ENCODE measurements at places on chromosomes 6 and 20.

DNA sequence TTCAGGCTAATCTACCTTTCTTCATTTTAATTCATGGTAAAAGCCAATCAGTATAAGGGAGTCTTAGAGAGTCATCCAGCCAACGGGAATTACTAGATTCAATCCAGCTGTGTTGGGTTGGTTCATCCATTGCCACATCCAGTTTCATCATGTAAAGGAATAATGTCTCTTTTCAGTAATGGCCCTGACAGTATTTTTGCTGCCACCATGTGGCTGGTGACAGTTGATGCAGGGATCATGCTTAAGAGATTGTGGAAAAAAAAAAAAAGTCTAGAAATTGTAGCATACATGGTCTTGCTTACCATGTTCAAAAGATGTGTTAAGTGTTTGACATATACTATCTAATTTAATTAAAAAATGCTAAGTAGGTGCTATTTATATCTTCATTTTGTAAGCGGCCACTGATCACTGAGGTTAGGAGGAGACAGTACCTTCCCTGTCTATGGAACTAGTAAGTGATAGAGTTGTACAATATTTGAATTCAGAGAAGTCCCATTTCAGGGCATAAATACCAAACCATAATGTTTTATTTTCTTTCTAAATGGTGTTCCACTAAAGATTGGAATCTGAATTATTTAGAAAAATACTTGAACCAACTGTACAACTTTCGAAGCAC is 135.9 kb downstream of the KHDRBS2 start:
- no peak for DNase-seq

DNA sequence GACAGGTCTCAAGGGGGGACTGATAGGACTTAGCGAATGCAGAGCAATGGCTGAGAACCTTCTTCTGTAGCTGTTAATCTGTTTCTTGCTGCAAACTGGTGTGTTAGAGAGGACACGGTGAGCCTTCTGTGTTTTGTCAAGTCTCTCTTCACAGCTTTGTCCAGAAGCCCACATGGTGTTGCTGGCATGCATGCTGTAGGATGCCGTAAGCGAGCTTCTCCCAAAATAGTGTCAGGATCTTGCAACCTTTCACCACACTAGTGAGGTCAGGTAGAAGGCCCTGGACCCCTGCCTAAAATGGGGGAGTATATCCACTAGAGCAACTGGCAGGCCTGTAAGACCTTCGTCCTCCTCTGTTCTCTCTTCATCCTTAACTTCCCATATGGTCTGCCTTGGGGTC is 51.9 kb upstream of the GLP1R start:
- DNase-seq: no peak

DNA sequence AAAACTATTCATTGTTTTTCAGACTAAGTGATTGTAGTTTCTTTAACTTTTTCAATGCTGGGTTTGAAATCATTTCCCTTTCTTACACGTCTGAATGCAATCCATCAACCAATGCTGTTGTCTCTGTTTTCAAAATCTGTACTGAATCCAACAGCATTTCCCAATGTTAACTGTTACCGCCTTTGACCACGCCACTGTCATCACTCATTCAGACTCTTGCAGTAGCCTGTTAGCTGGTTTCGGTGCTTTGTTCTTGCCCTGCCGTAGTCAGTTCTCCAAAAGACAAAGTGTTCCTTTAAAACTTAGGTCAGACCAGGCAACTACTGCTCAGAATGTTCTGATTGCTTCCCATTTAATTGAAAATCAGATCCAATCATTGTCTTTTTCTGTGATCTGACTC is 131.3 kb downstream of the PLCB4 start:
- no peak for DNase-seq

- DNase-seq: no peak
Measured at GRCh38 chr20:51143652-51144051, 120.7 kb upstream of the KCNG1 start.

- DNase-seq: no peak
Measured at GRCh38 chr6:13164291-13164690, 164.0 kb downstream of the TBC1D7 start.

DNA sequence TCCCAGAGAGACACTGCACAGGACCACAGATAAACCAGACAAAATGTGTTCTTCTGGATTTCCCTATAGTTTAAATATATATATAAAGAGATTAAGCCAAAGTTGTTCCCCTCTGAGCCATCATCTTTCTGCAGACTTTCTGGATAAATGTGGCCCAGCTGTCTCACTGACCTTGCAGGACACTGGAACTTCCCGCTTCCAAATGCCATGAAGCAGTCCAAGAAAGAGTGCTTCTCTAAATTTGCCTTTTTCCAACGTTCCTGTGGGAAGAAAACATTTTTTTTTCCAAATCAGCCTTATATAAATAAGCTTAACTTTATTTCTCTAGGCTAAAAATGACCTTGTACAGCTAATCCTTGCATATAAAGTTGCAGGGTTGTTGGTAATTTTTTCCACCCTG is 65.7 kb downstream of the CYP39A1 start:
- no peak for DNase-seq

GRCh38 chr20:22802296-22802695 is 217.9 kb upstream of the FOXA2 start:
- no peak for DNase-seq

- no peak for DNase-seq
Measured at GRCh38 chr6:27280540-27281000, 31.5 kb downstream of the POM121L2 start.

DNA sequence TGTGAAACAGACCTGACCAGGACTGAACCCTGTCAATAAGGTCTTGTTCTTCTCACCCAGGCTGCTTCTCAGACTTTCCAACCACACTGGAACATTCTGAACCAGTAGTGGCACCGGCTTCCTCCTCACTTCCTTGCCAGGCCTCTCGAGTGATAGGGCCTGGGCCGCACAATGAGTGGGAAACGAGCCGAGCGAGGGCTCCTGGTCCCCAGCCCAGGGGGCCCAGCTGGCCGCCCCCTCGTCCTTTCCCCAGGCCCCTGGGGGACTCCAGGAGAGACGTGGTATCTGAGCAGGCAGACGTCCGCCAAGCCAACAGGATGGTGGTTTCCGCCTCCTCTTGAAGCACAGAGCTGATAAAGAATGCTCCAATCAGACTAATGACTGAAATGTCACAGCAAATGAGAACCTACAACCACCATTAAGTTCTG is 117.9 kb downstream of the GMDS start:
- no peak for DNase-seq

DNA sequence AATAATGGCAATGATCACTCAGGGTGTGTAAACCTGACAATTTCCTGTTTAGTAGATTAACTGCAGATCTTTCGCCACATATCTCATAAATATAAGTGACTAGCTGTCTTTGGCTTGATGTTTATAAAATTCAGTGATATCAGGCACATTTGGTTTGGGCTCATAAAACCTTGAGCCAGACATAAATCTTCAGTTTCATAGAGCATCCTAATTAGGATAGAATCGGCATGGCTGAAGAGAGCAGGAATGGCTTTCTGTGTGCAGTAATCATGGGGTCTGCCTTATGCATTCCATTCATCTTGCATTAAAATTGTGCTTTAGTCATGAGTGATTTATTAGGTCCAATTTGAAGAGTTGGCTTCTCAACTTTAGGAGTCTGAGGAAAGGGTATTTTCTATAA is 27.2 kb downstream of the AIG1 start:
- no peak for DNase-seq

DNA sequence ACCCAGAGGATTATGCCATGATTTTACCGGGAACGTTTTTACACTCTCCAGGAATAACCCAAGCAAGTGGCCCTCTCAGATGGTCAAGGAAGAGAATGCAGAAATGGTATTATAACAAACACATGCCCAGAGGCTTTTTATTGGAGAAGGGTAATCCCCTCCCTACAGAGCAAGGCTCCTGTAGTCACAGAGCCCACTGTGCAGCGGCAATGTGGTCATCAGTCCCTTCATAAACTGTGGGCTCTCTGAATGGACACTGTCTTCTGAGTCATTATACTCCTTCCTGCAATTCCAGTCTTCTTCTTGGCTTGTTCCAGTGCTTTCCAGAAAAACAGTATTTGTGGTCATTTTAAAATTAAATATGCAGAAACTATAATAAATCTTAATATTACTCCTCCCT is 74.7 kb downstream of the LAMA4 start:
- no peak for DNase-seq

GRCh38 chr6:151431337-151431736 is 20.6 kb downstream of the RMND1 start:
- no peak for DNase-seq

DNA sequence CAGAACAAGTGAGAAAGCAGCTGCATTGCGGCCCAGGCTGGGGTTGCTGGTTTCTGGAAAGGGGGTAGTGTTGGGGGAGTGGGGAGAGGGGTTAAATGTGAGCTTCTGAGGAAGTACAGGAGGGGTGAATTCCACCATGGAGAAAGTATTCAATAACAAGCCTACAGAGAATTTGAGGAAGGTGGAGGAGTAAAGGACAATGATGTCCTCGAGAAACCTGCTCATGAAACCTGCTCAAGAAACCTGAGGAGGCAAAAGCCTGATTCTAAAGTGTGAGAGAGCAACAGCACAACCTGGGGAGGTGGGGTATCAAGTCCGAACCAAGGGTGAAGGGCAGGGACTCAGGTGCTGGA is 138.3 kb upstream of the ESR1 start:
- DNase-seq: no peak

DNA sequence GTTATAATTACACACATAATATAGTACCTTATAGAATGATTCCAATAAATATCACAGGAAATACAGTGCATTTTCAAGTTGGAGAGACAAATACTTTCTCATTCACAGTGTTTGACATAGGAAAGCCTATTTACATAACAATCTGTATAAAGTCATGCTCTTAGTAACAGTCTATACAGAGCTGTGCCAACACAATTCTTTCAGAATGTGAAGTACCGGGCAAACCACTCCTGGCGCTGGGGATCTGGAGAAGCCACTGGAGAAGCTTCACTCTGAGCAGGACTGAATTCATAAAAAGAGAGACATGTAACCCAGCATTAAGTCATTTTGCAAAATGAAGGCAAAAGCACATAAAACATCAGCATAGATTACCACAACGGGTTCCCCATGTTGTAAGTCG is 24.9 kb upstream of the MCM9 start:
- no peak for DNase-seq

- no peak for DNase-seq
Measured at GRCh38 chr6:162829013-162829742, 101.4 kb downstream of the PACRG start.

- peak; percentile 96 for DNase-seq
Measured at GRCh38 chr20:62651285-62652021, 9.2 kb downstream of the SLCO4A1 start.

DNA sequence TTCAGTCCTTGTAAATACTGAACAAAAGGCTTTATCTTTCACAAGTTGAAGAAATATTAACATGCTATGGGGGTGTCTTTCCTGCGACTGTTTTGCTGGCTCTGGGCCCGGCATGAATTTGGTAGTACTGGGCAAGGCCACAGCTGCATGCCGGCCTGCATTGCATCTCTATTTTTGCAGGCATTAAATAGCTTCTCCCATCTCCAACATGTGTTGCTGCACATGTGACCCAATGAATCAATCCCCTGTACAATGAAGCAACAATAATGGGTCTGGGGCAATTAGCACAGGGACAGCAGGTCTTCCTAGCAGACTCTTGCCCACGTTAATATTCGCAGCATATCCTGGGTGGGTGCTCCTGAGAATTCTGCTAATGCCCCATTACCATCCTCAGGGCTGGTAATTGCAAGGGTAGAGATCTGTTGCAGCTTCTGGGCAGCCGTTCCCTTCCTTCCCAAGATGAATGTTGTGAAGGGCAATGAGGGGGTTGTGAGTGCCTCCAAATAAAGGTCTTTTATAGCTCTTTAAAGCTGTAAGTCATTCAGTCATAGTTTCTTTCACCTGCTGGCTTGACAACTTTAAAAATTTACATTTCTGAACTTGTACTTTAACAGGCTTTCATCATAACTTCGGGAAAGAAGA is 24.3 kb upstream of the CDYL start:
- no peak for DNase-seq

DNA sequence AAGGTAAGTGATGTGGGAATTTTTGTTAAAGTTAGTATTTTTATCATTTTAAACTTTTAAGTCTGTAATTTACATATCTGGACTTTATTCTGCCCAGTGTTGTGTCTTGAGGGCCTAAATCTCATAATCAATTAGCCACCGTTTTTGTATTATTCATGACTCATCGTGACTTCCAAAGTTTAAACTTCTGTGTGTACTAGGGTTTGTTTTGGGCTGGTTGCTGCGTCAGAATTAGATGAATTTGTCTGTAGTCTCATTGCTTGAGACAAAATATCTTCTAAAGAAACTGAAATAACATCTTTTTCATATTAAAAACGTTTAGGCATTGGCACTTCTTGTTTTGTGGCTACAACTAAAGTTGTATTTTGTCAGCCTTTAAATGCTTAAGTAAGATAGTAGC is 41.3 kb downstream of the CDYL start:
- DNase-seq: no peak

GRCh38 chr6:162497389-162497788 is 230.2 kb downstream of the PRKN start:
- DNase-seq: no peak

DNA sequence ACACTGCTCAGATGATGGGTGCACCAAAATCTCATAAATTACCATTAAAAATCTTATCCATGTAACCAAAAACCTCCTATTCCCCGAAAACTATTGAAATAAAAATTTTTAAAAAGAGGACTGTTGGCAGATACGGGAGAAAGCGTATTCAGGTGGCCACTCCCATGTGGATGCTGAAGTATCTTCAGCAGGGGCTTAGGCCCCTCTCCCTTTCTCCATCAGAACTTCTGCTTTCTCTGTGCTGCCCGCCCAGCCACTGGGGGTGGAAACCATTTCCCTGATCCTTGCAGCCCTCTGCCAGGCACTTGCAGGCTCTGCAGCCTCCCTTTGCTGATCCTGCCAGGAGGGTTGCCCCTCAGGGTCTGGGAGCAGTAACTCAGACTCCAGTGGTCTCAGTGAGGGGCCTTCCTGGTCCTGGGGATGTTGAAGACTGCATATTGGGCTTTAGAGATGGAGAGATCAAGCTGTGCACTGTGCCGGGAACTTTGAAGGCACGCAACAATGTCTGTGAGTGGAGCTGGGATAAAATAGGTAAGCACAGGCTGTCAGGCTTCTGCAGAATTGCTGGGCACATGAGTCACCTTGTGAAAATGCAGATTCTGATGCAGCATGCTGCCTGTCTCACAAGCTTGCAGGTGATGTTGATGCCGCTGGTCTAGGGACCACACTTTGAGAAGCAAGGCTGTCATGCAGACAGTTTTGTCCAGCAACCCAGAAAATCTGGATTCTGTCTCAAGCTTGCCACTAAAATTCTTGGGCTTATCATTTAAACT is 59.6 kb downstream of the SLC24A3 start:
- DNase-seq: no peak

- DNase-seq: no peak
Measured at GRCh38 chr20:41538810-41539596, 79.2 kb downstream of the CHD6 start.

- DNase-seq: no peak
Measured at GRCh38 chr6:156131221-156131903, 645.8 kb upstream of the ARID1B start.

DNA sequence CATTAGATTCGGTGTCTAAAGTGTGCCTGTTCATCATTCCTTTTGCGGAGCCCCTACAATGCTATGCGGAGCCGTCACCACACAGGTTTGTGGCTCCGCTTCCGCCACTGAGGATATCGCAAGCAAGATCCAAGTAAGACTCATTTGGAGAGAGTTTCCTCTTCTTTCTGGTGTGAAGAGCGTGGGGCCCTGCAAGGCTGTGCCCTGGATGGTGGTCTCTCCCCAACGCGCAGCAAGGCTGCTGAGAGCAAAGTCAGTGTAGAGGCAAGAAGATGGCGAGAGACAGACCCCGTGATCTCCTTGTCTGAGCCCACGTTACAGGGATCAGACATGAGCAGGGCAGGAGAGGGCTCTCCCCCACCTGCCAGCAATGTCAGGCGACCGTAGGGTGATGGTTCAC is 96.3 kb upstream of the AFDN start:
- no peak for DNase-seq
